Right renal pelvis (tissue), 4 donors: ENCODE measurements at places on chromosomes 7 and 10.
A peak's percentile ranks its signal among the peaks of the same experiment; 100 is the strongest.

- DNase-seq = no peak
Observed at GRCh38 chr7:36865019-36865418, 140.7 kb upstream of the AOAH start.

DNA sequence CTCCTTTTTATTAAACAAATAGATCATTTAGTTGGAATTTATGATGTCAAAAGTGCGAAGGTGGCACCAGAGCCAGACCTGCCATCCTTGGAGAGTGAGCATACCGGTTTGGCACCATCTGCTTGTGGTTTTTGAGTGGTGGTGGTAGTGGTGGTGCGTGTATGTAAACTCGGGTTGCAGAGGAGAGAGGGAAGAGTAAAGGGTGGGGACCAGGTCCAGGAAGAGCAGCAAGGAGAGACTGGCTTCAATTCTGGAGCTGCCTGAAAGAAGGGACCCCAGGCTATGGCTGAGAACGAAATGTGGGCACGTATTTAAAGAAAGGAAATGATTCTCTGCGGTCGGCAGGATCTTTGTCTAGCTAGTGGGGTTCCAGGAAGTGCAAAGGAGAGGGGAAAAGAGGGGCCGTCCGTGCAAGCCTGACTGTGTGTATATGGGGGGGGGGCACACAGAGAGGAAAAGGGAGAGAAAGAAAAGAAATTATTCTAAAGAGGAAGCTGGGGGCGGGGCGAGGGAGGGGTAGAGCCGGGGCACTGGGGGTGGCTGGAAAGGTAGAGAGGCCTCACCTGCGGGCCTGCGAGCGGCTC is 448 bp upstream of the GOLGA7B start:
- DNase-seq = no peak

- DNase-seq = no peak
Observed at GRCh38 chr10:102675666-102676533, 31.6 kb downstream of the TRIM8 start.

DNA sequence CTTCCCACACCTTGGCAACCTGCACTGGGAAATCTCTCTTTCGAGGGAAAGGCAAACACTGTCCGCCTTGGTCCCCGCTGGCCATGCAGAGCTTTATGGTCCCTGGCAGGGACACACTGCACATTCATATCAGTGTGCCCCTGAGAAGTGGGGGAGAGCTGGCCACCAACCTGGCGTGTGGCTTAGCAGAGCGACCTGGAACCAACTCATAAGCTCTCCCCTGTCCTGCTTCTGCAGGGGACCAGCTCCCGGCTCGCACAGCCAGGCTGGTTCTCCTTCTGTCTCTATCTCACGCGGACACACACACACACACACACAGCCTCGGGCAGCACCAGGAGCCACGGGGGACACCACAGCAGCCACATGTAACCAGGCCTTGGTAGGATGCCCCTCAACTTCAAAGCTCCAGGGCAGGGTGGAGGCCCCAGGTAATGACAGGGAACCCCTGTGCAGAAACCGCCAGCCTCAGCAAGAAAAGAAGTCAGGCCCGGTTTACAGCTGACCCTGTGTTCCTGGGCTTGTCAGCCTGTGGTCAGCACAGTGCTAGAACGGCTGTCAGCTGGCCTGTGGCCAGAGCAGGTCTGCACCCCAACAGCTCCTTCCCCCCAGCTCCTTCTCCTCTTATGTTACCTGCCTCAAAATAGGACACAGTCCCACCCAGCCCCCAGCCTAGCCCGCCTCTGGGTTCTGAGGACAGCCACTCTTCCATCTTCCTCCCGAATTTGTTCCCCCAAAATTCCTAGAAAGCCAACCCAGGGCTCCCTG is 69.3 kb downstream of the OAT start:
- DNase-seq = no peak

GRCh38 chr10:49619613-49620012 is 5.8 kb downstream of the CHAT start:
- no peak for DNase-seq

DNA sequence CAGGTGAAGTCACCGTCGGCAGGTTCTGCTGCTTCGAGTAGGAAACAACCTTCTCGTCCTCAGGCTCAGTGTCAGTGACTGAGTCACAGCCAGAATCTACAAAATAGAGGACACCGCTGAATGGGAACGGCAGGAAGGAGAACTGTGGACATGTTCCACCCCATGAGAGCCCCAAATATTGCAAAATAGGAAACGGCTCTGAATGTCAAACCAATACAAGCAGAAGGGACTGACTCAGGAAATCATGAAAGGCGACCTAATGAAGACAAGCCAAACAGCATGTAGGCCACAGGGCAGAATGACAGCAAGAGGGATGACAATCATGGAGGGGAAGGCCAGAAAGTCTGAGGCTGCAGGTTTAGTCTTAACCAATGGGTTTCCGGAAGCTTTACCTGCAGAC is 63.5 kb downstream of the PIK3AP1 start:
- no peak for DNase-seq

DNA sequence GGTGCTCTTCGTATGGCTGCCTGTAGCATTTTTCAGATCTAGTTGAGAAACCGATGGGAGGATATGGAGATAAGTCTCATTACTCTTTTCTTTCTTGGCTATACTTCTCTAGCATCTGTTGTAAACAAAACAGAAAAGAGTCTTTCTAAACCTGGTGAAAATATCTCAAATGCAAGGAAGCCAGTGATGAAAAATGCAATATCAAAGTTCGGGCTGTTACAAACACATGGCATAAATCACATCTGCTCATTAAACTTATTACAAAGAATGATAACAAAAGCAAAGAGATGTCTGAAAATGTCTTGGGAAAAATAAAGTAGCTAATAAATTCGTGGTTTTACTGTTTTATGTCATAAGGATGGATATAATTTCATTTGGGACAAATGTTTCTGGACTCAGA is 71.8 kb upstream of the IGFBP3 start:
- DNase-seq = peak; percentile 20

DNA sequence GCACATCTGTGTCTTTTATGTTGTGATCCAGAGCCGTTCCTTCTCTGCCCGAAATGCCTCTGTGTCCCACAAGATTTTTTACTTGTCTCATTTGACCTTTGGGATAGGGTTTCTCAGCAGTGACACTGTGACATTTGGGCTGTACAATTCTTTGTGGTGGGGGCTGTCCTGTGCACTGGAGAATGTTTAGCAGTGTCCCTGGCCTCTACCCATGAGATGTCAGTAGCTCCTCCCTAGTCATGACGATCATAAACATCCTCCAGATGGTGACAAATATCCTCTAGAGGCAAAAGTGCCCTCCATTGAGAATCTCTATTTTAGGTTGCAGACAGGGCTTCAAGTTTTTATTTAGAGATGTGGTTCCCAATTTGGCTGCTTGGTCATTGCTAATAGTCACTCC is 91.3 kb downstream of the PPP1R17 start:
- DNase-seq = no peak

GRCh38 chr7:45591101-45591906 is 17.1 kb downstream of the ADCY1 start:
- DNase-seq = no peak

GRCh38 chr7:100572281-100572948 is 1.3 kb downstream of the SAP25 start:
- DNase-seq = no peak
